IPS DF 6.9 (cell line): ENCODE measurements at places on chromosomes 3 and 15.

DNA sequence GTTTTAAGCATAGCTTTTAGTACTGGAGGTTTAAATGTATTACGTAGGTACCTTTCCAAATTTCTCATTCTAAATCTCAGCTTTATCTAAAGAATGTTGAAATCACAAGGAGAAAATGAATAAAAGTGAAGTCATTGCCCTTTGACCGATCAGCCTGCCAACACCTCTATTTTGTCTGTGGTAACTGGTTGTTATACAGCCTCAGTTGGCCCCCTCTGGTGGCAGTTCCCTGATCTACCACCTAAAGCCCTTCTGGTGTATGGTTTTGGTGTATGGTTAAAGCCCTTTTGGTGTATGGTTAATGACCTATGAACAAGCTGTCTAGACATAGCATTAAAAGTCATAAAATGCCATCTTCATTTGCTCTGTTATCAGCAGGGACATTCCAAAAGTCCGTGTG, 378.2 kb upstream of the AZI2 start:
- H3K27ac ChIP-seq, result no peak overlapping the region
- peak; percentile 27 for DNase-seq
- H3K4me3 ChIP-seq, result no peak overlapping the region
- H3K27me3 ChIP-seq, result no peaks in the 10 kb centered on the region

DNA sequence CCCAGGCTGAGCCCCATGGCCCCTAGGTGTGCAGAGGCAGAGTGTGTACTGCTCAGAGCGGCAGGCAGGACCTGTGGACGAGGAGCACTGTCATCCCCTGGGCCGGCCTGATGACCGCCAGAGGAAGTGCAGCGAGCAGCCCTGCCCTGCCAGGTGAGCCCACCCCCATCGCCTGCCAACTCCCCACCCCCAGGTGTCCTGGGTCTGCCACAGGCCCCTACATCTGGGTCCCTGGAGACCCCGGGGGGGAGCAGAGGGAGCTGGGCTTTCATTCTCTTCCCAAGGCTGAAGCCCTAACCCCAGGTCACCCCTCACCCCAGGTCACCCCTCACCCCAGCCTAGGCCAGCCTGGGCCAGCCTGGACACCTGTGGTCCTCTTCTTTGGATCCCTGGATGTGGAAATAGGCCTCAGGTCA, 93.1 kb downstream of the TBC1D2B start:
- H3K36me3 ChIP-seq, result no peaks in the 10 kb centered on the region
- peaks cover 4% of the 10 kb centered on the region; the same call in 1 of the 2 replicates for H3K4me1 ChIP-seq
- no peak for DNase-seq

- H3K36me3 ChIP-seq, result no peaks in the 10 kb centered on the region
- H3K27ac ChIP-seq, result no peak overlapping the region
- DNase-seq, result no peak
- H3K4me1 ChIP-seq, result no peaks in the 10 kb centered on the region
Observed at GRCh38 chr3:150062492-150062891, 91.8 kb upstream of the PFN2 start.

GRCh38 chr3:152177757-152178156, 91.0 kb upstream of the MBNL1 start:
- no peaks in the 10 kb centered on the region for H3K36me3 ChIP-seq
- DNase-seq, result no peak
- no peaks in the 10 kb centered on the region for H3K4me1 ChIP-seq
- no peak overlapping the region for H3K27ac ChIP-seq
- no peak overlapping the region for H3K4me3 ChIP-seq

DNA sequence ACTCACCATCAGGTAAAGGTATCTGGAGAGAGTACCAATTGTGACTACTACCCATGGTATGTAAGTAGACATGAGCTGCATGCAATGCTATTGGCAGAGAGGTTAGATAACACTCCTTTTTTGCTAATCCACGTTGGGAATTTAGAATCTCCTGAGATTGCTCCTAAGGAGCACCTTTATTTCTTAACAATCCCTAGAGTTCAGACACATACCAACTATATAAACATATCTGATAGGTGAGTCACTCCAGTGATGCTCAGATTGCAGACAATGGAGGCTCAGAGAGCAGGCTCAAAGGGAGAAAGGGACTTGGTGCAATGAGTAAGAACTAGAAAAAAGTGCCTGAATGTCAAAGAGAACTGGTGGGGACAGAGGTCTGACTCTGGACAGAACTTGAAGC, 47.0 kb upstream of the LRRFIP2 start:
- no peaks in the 10 kb centered on the region for H3K4me1 ChIP-seq
- H3K4me3 ChIP-seq, result no peak overlapping the region
- no peak for DNase-seq
- no peak overlapping the region for H3K27ac ChIP-seq
- no peaks in the 10 kb centered on the region for H3K36me3 ChIP-seq

DNA sequence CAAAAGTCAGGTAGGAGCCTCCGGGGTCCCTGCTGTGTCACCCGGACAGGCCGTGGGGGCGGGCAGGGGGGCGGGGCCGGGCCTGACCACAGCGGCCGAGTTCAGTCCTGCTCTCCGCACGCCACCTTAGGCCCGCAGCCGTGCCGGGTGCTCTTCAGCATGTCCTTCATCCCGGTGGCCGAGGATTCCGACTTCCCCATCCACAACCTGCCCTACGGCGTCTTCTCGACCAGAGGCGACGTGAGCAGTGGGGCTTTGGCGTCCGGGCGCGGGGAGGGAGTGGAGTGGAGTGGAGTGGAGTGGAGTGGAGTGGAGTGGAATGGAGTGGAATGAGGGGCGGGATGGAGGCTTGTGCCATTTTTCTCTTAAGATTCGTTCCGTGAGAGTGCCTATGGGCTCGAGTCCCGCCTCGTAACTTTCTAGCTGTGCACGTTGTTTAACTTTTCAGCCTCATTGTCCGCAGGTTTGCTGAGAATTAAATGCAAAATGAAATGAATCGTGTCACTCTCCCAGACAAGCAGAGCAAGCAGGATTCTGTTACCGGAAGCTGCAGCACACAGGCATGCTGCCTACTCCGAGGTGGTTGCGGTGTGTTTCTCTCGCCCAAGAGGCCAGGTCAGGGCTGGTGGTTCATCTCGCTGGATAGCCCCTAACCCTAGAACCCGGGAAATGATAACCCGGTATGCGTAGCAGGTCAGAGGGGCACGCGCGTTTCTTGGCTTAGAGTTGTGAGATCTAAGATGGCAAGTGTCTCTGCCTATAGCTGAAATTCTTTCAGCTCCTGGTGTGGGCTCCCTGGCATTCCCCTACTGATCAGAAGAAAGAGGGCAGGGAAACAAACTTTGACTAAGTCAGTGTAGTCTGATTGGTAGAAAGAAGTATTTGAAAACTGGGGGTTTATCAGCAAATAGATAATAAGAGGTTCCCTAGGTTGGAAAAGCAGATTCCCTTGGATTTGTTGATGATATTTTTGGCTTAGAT, at the start of gene FAH:
TSS of gene FAH (plus strand) at position 104 of the 981 bp plus-strand sequence. CDS start at position 160, 56 bp downstream.
- H3K27me3 ChIP-seq, result no peaks in the 10 kb centered on the region
- peak within 1 kb of the TSS; percentile 62; the same call in 1 of the 2 replicates for H3K4me3 ChIP-seq

DNA sequence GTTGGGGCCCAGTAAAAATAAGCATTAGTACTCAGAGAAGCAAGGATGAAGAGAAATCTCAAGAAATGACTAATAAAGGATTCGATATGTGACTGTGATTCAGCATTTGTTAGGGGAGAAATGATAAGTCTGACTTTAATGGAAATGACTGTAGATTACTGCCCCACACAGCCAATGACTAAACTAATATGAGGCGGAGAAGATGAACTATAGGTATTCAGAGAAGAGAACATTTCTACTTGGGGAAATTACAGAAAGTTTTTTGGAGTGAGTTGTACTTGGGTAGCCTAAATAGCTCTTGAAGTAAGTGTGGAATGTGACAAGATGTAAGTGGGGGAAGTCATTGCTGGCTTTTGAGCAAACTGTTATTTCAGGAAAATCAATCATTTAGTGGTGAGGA, 380.0 kb downstream of the PDCD6IP start:
- no peak overlapping the region for H3K27ac ChIP-seq
- no peaks in the 10 kb centered on the region for H3K36me3 ChIP-seq
- H3K27me3 ChIP-seq, result no peaks in the 10 kb centered on the region

GRCh38 chr3:70006089-70006488, 6.6 kb downstream of the SAMMSON start:
- no peak for DNase-seq
- H3K36me3 ChIP-seq, result no peaks in the 10 kb centered on the region
- H3K27me3 ChIP-seq, result no peaks in the 10 kb centered on the region

- no peak overlapping the region for H3K4me3 ChIP-seq
- H3K36me3 ChIP-seq, result no peaks in the 10 kb centered on the region
- no peak for DNase-seq
- H3K27ac ChIP-seq, result no peak overlapping the region
Observed at GRCh38 chr3:87833039-87833377, 225.8 kb downstream of the CGGBP1 start.

- H3K4me1 ChIP-seq, result peaks cover 1% of the 10 kb centered on the region; the same call in 1 of the 2 replicates
- no peak overlapping the region for H3K27ac ChIP-seq
- DNase-seq, result no peak
- H3K36me3 ChIP-seq, result peaks cover 7% of the 10 kb centered on the region; the same call in 1 of the 2 replicates
- H3K4me3 ChIP-seq, result no peak overlapping the region
Observed at GRCh38 chr15:57538265-57538529, 53.5 kb upstream of the MYZAP start.

DNA sequence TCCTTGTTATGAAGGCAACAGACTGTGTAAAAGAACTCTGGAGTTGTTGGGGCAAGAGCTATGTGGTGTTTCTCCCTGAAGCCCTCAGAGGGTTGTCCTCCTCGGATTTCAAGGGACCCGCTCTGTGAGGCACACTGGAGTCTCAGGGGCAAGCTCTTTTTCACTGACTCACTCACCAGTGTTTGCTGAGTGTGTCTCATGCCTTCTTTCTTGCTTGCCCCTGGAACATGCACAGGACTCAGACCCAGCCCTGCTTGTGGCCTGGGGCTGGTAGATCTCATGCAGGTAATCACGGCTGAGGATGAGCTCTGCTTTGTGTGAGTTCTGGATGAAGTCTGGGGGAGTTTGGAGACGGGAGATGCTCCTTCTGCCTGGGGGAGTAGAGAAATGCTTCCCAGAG, 93.7 kb downstream of the CACNA1D start:
- H3K4me1 ChIP-seq, result no peaks in the 10 kb centered on the region
- H3K27ac ChIP-seq, result no peak overlapping the region
- H3K36me3 ChIP-seq, result no peaks in the 10 kb centered on the region
- no peak overlapping the region for H3K4me3 ChIP-seq
- H3K27me3 ChIP-seq, result no peaks in the 10 kb centered on the region

DNA sequence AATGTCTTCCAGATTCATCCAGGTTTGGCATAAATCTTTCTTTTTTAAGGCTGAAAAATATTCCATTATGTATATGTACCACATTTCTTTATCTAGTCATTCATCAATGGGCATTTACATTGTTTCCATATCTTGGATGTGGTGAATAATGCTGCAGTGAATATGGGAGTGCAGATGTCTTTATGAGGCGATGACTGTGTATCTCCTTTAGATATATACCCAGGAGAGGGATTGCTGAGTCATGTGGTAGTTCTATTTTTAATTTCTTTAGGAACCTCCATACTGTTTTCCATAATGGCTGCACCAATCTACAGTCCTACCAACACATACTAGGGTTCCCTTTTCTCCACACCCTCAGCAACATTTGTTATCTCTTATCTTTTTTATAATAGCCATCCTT, 96.3 kb downstream of the LRRC28 start:
- no peaks in the 10 kb centered on the region for H3K27me3 ChIP-seq
- H3K4me1 ChIP-seq, result no peaks in the 10 kb centered on the region
- no peak for DNase-seq
- no peak overlapping the region for H3K27ac ChIP-seq

DNA sequence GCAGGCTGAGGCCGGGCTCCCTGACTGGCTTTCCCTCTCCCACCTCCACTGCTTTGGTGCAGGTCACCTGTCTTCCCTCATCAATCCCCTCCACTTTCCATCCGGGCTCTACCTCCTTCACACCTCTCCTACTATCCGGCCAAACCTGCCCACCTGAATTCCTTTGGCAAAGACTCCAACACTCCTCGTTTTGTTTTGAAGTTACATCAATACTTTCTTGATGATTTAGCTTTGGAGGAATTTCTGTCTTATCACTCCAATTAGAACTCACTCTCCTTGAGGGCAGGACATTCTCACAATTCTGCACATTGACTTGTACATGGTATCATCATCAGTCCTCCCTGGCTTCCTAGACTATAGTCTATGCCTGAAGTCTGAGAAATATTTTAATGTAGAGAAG, 20.4 kb downstream of the LDHAL6B start:
- H3K4me1 ChIP-seq, result no peaks in the 10 kb centered on the region
- no peak overlapping the region for H3K4me3 ChIP-seq
- H3K36me3 ChIP-seq, result peaks cover 4% of the 10 kb centered on the region; the same call in 1 of the 2 replicates
- no peak overlapping the region for H3K27ac ChIP-seq
- no peak for DNase-seq

DNA sequence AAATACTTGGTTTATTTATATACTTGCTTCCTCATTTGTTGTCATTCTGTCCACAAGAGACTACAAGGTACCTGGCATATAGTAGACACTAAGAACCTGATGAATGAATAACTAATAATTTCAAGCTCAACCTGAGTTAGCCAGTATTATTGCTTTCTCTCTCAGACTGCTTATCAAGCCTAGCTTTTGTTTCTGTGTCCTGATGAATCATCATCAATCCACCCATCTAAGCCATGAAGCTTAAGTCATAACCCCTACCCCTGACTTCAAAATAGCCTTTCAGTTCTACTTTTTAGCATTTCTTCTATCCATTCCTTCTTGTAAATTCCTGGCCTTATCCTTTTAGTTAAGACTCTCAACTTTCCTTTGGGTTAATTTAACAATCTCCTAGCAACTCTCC, 420.8 kb downstream of the EPHA6 start:
- no peak for DNase-seq
- H3K27ac ChIP-seq, result no peak overlapping the region
- H3K4me1 ChIP-seq, result no peaks in the 10 kb centered on the region
- H3K4me3 ChIP-seq, result no peak overlapping the region

DNA sequence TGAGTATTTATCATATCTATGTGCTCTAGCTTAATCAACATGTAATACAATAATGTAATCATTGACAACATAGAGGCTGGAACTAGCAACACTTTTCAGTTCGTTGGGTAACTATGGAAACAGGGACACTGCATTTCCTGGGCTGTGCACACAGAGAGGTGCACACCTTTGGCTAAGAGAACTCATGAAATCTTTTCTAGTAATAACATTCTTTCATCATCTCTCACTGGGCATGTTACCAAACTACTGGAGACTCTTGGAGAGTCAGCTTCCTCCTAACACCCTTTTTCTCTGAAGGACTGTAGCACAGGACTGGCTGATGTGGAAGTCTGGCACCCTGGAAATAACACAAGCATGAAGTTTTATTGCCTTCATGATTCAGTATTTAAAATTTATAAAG, 135.6 kb downstream of the KCNMB2 start:
- no peak overlapping the region for H3K27ac ChIP-seq
- H3K27me3 ChIP-seq, result no peaks in the 10 kb centered on the region
- H3K4me1 ChIP-seq, result no peaks in the 10 kb centered on the region

DNA sequence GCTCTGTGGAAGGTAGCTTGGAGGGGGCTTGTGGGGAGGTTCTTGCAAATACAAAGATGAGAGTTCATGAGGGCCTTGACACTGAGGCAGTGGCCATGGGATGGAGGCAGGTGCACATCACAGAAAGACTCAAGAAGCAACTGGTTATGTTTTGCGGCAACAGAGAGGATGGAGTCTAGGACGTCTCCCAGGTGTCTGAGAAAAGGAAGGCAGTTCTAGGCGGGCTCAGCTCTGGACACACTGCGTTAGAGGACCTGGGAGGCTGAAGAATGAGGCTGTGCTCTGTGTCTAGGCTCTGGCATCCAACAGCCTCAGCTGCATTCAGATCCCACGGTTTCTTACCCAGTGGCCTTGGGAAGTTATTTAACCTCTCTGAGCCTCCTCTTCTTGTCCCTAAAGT, 23.5 kb downstream of the NOX5 start:
- DNase-seq, result no peak
- no peak overlapping the region for H3K27ac ChIP-seq
- H3K4me3 ChIP-seq, result no peak overlapping the region
- no peaks in the 10 kb centered on the region for H3K27me3 ChIP-seq
- 0 out of 2 replicates have a peak, but pooled peaks cover under 1% of the 10 kb centered on the region for H3K36me3 ChIP-seq

GRCh38 chr3:77038468-77038929, 1.4 kb upstream of the ROBO2 start:
- no peak overlapping the region for H3K27ac ChIP-seq
- no peaks in the 10 kb centered on the region for H3K27me3 ChIP-seq
- no peak for DNase-seq
- peak overlapping the region; percentile 68; the same call in 1 of the 2 replicates for H3K4me3 ChIP-seq
